Right cardiac atrium (tissue), 5 donors: ENCODE measurements at places on chromosomes 1 and 21. TPM values are rescaled to one million over a fixed set of nuclear protein-coding genes. Genes with fewer than 3 reads are reported as not detected.

GRCh38 chr21:33396951-33397350, 6.3 kb upstream of the IFNGR2 start:
- peak; percentile 83 for DNase-seq

DNA sequence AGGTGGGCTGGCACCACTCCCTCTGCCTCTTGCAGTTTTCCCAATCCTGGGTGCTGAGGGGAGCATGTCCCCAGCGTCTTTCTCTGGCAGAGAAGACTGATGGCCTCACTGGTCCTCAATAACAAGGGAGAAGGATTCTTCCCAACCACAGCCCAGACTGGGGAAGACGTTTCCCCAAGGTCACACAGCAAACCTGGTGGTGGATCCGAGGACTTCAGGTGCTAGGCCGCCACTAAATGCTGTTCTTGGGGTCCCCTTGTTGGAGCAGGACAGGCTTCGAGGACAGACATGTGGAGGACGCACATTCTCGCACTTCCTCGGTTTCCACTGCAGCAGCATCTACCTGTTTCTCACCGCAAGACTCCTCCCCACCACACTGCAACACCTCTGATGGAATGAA, 30.9 kb upstream of the PAX7 start:
- DNase-seq, result no peak

GRCh38 chr1:111804776-111805175, 49.1 kb downstream of the DDX20 start:
- no peak for DNase-seq

DNA sequence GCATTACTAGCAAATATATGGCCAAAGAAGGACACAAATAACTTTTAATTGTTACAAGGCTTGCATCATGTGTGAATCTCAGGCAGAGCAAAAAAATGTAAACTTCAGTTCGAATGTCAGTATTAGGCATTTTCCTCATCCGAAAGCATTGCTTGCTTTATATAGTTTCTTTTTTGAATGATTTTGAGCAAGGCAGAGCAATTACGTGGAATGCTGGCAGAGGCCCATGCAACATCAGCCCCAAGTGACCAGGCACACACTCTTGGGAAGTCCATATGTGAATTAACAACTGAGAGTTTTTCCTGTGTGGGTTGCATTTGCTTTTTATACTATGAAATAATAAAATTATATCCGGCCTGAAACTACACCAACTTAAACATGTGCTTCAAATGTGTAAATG, 274.8 kb downstream of the PTPRC start:
- peak; percentile 15 for DNase-seq

- DNase-seq, result peak; percentile 49
These were observed 530.5 kb downstream of the PTBP2 start for GRCh38 chr1:97252076-97252475.

DNA sequence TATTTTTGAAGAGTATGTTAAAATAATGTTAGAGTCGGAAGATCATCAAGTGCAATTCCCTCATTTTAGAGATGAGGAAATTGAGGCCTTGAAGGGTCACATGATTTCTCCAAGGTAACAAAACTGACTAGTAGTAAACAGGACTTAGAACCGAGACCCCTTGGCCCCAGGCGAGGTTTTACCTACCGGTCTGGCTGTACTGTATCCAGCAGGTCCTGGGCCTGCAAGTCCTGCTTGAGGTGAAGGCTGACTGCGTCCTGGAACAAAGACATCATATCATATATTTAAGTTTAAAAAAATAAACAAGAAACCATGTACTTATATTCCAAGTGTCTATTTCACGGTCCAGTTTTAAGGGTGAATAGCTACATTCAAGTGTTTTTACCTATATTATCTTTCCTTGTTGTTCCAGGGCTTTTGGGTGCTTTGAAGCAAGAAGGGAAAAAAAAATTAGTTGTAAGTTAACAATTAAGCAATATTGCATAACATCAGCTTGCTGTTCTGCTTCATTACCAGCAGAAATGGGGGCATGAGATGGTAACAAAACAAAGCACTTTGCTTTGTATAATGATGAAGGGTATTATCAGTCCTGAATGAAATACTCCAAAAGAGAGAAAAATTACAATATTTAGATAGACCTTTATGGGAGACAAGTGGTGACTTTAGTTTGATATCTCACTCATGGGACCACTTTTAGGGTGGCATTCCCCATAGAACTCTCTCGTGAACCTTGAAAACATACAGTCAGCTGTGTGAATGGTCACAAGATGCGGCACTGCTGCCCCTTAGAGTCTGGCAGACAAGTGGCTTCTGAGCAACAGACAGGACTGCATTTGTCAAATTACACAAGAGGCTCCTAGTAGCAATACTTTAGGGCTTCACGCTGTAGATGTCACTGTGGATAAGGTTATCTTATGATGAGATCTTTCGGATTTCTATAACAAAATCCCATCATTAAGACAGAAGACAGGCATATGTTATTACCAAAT, 29.8 kb upstream of the CFAP298 start:
- DNase-seq, result no peak

- peak; percentile 43 for DNase-seq
These were observed 3.4 kb upstream of the TEX35 start for GRCh38 chr1:178509414-178510007.

DNA sequence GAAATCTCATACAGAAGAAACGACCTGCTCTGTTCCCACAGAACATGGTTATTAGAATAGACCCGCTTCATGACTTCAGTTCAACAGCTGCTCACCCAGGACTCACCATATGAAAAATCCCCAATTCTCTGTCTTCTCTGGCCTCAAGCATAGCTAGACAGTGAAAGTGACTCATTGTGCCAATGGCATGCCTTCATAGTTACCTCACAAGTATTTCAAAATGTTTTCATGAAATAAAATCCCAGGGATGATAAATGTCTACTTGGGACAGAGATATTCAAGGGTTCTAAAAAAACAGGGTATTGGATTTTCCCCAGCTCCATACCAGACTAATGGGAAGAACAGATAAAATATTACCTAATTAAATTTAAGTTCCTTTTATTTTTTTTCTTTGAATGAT, 82.3 kb downstream of the NOTCH2 start:
- DNase-seq, result no peak

GRCh38 chr1:202452508-202452907, 104.0 kb downstream of the PPP1R12B start:
- DNase-seq, result no peak

DNA sequence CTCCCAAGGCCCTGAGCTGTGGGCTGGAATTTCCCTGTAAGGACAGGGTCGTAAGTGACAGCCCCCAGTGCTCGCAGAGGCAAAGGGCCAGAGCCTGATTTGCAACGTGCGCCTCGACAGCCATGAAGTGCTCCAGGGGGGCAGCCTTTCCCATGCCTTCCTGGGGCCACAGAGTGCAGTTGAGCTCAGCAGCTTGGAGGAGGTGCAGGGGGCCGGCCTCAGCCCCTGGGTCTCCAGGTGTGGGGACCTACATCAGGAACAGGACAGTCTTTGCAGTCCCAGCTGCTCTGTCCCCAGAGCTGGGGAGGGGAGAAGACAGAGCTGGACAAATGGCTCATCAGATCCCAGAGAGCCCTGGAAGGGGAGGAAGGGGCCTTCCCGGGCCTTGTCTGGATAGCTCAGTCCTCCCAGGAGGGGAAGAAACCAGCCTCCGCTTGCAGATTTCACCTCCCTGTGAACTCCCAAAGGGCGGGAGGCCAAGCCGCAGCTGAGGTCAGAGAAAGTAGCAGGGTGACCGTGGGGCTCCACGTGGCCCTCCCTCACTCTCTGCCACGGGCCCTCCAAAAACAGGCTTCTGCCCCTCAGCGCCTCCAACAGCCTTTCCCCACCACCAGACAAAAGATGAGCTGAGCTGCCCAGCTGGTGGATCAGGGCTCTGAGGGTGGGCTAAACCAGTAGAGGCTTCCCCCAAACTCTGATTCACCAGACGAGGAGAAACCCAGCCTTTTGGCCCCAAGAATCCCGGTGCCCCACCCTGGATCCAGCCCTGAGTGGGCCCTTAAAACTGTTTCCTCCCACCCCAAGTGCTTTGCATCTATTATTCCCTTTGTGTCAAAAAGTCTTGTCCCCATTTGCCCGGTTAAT, 76.5 kb downstream of the DHRS3 start:
- peak; percentile 91 for DNase-seq

DNA sequence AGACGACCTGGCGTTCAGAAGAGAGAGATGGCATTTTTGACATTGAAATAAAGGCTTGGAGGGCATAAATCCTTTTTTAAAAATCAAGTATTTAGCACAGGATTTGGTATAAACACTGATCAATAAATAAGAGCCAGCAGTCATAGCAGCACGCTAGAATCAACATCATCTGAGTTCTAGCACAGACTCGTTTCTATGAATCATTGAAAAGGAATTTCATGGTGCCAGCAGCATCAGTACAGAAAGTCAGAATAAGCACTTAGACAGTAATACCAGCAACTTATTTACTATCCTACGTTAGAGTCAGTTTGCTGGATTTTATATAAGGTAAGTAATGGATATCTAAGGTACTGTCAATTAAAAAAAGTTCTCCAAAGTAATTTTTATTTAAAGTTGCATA, 119.3 kb downstream of the HLCS start:
- no peak for DNase-seq

GRCh38 chr21:19018529-19018928, 614.9 kb upstream of the TMPRSS15 start:
- no peak for DNase-seq

- DNase-seq, result no peak
These were observed 1596.9 kb downstream of the PLA2G4A start for GRCh38 chr1:188425687-188426086.

DNA sequence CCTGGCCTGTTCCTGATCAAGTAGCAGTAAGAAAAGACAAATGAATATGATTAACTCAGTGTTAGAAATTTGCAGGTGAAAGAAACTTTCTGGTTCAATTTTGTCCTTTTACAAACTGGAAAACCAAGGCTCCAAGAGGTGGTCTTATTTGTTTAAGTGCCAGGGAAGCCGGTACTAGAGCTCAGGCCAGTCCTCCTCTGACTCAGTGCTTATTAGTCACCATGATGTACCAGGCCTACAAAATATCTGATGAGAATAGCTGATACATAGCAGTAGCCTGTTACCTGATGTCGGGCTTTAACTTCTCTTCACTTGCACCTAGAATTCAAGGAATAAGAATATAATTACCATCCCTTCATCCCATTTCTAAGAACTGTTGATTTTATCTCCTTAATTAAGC, 394.8 kb downstream of the LMX1A start:
- DNase-seq, result no peak

Gene CD244
- 0.51 TPM for total RNA-seq

Gene OR2T29
- not detected for total RNA-seq

Gene F5
- 16.5 TPM for total RNA-seq

Gene HAO2
- not detected for total RNA-seq
